Suppressor macrophage (primary cell): ENCODE measurements at places on chromosomes 2 and 18.

GRCh38 chr18:57154191-57154830 is 7.4 kb downstream of the BOD1L2 start:
- no peak for DNase-seq

DNA sequence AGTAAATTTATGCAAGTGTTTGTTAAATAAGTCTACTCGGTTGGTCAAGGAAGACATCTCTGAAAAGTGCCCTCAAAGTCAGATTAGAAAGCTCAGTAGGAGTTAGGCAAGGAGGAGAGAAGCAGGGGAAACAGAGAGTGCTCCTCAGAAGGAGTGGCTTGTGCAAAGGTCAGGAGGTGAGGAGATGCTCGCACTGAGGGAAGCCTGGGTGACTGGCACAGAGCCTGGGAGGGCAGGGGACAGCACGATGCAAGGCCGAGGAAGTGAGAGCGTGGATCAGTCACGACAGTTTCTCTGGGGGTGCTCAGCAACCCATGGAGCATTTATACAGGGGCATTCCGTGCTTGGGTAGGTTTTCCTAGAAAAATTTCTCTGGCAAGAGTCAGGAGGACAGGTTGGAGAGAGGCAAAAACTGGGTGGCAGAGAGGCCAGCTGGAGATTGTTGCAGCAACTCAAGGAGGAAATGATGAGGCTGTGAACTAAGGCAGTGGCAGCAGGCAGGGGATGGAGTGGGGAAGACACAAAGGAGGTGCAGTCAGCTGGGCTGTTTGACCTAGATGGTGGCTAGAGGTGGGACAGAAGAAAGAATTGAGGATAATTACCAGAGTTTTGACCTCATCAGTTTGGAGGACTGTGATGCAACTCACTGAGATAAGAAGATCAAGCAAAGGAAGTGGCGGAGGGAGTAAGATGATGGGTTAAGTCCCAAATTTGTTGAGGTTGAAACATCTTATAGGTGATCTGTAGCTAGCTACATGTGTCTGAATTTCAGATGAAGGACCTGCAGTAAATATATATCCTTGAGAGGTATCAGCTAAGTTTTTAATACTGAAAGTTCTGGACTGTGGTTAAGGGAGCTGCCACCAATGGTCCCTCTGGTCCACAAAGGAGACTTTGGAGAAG is 52.4 kb downstream of the BCL2 start:
- no peak for DNase-seq

- no peak for DNase-seq
Observed at GRCh38 chr2:236688157-236688556, 118.5 kb downstream of the ACKR3 start.

GRCh38 chr2:20145497-20146193 is 79.3 kb downstream of the SDC1 start:
- DNase-seq, result peak; percentile 49

- DNase-seq, result peak; percentile 36
Observed at GRCh38 chr18:35071819-35072247, 30.6 kb downstream of the MAPRE2 start.

DNA sequence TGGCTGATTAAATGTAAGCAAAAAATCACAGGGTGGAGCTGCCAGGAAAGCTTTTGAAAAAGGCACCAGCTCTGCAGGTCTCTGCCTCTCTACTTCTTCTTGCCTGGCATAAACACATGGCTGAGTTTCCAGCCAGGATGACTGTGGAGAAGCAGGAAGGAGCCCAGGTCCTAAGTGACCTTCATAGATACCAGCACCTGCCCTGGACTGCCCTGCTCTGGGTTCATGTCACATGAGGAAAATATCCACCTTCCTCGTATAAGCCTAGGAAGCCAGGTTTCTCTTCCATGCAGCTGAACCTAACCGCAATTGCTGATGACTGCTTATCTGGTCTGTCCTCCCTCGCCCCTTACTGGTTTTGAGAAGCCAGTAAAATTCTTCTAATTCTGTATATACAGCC is 47.8 kb upstream of the CREB1 start:
- DNase-seq, result no peak

GRCh38 chr2:110980339-110981062 is 140.2 kb upstream of the BCL2L11 start:
- no peak for DNase-seq

GRCh38 chr2:61670591-61671501 is 132.7 kb upstream of the XPO1 start:
- DNase-seq, result peak; percentile 29

DNA sequence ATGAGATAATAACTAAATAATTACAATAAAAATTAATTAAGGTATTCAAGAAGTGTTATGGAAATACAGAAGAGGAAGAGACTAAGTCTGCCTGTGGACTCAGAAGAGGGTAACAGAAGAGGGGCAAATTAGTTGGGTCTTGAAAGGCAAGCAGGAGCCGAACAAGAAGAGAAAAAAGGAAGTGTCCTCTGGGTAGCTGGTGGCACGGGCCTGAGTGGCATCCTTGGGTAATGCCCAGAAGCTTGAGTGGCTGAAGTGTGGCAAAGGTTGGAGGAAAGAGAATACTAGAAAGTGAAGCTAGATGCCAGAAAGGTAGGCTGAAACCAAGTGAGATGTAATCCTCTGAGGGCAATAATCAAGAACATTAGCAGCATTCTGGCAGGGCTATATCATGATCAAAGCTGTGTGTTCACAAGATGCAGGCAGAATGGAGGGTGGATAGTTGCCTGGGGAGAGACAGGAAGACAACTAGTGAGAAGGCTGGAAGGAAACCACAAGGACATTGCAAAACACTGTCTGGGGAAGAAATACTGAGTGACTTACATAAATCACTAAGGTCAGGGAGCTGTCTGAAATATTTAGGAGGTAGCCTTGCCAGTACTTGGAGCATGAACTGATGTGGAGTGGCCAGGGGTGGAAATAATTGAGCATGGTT is 16.2 kb downstream of the DOCK10 start:
- peak; percentile 52 for DNase-seq

GRCh38 chr2:224843141-224843540 is 127.0 kb upstream of the CCDC195 start:
- no peak for DNase-seq

DNA sequence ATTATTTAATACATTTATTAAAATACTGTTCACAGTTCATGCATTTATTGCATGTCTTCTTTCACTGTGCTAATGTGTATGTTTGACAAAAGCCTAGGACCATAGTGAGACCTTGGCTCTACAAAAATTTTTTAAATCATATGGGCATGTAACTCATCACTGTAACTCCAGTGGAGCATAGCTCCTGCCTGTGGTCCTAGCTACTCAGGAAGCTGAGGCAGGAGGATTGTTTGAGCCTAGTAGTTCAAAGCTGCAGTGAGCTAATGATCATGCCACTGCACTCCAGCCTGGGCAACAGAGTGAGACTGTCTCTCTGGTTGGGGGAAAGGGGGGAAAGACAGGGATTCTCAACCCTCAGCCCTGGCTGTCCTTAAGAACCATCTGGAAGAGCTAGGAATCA is 137.8 kb downstream of the PRKCE start:
- no peak for DNase-seq

- DNase-seq, result peak; percentile 70
Observed at GRCh38 chr2:241358470-241358869, 2.4 kb downstream of the FARP2 start.

DNA sequence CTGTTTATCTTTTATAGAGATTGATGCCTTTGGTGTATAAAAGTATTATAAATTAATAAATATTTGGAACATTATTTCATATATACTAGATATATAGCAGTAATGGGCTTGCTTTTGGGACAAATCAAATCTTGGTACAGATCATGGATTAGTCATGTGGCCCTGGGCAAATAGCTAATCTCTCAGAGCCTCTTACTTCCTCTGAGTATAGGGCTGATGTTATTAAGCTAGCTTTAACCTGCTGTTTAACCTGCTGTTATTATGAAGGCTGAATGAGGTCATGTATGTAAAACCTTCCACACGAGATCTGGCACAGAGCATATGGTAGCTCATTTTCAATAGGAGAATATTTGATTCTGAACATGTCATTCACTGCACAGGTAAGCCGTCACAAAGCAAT is 5.7 kb downstream of the ITGB6 start:
- DNase-seq, result no peak

GRCh38 chr2:71492112-71492511 is 38.8 kb downstream of the DYSF start:
- no peak for DNase-seq

DNA sequence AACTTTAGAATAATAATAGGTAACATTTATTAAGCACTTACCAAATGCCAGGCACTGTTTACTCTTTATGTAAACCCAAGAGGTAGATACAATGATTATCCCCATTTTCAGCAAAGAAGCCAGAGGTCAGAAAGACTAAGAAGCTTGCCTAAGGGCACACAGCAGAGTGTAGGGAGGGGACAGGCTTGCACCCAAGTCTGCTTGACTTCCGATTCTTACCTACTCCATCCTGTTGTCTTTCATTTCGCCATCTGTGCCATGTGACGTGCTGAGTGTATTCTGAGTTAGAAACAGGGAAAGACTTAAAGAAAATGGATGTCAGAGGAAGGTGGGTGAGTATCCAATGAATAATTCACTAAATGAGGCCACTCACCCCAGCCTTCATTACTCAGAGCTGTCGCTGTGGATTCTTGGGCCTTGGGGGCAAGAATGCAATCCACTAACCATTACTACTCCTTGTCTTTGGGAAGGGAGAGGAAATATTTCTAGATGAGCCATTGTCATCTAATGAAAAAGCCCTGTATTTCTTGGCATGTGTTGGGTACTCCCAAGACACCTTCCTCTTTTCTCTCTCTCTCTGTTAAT is 76.4 kb upstream of the BCL11A start:
- no peak for DNase-seq

DNA sequence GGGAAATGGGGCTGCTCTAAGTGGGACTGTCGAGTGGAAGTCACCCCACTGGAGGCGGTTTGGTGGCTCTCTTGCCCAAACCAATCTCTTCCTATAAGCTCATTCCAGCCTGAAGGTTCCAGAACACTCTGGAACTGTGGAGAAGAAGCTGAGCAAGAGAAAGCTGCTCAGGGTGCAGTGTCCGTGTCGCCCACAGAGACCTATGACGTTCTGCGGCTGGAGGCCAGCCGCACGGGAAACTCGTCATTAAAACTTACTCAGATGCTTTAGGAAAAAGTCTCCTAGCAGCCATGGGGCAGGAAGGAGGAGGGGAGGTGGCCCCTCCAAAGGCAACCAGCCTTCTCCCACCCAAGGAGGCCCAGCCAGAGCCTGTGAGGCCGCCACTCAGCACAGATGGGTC is 41.7 kb downstream of the ADCY3 start:
- no peak for DNase-seq

DNA sequence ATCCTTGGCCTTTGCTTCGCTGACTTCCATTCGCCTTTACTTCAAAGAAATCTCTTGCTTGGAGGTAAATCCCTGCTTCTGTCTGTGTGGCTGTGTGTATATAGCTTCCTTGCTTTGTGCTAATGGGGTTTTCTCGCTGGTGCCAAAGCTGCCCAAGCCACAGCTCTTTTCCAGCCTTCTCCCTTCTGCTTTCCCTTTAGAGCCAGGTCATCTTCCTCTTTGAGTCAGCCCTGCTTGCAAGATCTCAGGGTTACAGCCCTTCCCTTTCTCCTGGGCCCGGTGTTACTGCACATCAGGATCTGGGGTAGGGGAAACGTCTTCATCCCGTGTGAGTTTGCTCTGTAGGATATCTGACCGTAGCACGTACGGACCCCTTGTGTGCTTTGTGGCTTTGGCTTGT is 19.1 kb downstream of the EIF4E2 start:
- peak; percentile 54 for DNase-seq

DNA sequence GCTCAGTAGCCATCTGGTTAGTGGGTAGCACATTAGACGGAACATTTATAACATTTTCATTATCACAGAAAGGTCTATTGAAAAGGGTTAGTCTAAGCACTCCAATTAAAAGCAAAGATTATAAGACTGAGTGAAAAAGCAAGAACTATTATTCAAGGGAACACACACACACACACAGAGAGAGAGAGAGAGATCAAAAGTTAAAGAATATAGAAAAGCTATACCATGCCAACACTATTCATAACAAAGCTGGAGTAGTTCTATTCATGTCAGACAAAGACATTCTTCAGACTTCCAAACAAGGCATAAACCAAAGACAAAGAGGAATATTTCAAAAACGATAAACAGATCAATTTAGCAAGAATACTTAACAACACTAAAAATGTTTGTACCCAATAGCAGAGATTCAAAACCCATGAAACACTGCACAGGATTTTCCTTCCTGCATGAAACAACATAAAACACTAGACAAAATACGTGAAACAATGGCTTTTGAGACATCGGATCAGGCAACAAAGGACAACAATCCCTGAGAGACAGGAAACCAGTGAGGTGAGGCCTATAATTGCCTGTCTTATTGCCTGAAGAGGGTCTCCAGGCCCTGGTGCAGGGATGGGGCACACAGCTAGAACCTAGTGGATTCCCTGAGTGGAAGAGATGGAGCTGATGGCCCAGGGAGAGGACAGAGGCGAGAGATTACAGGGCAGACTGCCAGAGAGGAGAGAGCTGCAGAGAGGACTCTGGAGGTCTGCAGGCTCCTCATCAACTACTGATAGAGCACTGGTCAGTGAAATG is 83.6 kb upstream of the NPAS2 start:
- no peak for DNase-seq
